Activated CD4-positive, alpha-beta T cell treated with anti-CD3 and anti-CD28 coated beads for 4 hours (primary cell): ENCODE measurements at places on chromosomes 5 and 9.

DNA sequence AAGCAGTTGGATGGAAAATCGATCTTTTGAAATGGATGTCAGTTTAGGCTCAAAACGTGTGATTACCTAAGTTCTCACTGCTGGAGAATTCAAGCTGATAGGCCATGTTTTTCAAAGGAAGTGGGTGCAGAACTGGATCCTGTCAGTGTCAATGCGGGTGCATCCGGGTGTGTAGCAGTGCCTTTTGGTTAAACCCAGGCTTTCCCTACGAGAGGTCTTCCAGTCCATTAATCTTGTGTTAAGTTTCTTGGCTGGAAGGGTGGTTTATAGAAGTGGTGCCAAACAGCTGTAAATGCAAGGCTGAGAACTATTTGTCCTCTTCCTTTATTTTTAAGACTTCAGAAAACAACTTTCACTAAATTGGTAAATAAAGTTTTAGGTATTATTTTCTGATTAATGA is 71.9 kb downstream of the DAPK1 start:
- no peak for DNase-seq

GRCh38 chr5:172957458-172957857 is 1.8 kb upstream of the RPL26L1 start:
- no peak for DNase-seq

- no peak for DNase-seq
Measured at GRCh38 chr9:99593610-99594009, 228.1 kb upstream of the NR4A3 start.

DNA sequence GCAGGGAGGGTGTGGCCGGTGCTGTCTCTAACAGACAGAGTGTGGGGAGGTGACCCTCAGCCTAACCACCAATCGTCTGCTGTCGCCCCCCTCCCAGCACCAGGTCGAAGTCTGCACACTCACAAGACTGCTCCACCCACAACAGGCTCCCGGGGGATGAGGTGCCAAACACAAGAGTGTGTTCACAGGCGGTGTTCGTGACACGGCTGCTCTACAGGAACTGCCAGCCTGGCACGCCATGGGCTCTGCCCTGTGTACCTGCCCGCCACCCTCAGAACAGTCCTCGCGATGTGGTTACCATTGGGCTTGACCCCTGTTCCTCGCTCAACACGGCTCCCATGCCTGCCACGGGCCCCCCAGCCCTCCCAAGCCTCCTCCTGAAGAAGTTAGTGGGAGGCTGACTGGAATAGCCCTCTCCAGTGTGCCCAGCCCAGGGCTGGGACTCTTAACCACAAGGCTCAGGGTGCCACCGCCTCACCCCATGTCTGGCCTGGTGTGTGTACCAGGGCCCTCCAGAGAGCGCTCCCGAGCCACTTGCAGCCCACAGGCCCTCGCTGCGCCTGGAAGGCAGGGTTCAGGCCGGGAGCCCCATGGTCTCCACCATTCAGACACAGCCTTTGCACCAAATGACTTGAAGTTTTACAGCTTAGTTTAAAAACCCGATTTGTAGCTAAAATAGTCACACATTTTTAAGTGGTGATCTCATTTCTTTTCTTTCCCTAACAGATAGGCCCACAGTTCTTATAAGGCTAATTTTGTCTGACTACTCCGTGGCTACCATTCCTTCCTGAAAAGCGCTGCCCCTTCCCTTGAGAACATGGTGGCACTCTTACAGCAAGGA is 102.5 kb downstream of the CAMSAP1 start:
- DNase-seq = no peak

GRCh38 chr9:137658781-137659180 is 40.0 kb downstream of the EHMT1 start:
- DNase-seq = no peak

DNA sequence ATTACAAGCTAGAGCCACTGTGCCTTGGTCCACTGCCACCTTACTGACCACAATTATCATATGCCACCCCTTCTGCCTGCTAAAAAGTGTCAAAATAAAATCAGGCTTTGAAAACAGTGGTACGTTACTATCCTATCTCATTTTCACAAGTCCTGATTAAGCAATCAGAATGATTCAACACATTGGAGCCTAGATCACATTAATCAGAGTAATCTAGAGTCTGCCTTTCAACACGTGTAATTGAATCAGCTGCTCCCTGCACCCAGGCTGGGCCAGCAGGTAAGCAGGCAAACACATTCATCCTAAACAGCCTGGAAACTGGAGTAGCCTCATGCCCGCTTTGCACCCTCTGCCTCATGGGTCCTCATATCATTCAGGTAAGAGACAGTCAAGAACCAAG is 186.2 kb downstream of the DCP2 start:
- no peak for DNase-seq

DNA sequence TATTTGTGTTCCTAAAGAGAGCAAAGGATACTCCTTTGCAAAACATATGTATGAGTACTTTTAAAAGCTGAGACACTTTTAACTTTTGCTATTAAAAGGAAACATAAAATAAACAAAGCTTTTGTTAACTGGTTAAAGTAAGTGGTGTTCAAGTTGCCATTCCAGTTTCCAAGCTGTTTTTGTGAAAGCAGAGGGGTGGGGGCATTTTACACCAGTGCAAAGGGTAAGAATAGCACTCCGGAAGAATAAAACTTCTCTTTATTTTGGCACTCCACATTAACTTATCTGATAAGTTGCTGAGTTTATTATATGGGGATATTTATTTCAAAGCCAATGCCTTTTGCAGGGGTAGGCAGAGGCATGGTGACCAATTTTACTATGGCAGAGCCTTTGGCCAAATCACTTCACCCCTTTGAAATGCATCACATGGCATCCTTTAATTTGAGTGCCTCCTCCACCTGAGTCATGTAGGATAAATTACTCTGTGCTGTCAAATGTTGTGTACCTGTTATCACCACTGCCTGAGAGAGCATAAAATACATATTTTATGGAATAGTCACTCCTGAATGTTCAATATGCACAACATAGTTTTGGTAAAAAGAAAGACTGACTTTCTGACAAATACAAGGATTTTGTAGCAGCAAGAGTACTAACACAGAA is 62.9 kb downstream of the MLLT3 start:
- no peak for DNase-seq

DNA sequence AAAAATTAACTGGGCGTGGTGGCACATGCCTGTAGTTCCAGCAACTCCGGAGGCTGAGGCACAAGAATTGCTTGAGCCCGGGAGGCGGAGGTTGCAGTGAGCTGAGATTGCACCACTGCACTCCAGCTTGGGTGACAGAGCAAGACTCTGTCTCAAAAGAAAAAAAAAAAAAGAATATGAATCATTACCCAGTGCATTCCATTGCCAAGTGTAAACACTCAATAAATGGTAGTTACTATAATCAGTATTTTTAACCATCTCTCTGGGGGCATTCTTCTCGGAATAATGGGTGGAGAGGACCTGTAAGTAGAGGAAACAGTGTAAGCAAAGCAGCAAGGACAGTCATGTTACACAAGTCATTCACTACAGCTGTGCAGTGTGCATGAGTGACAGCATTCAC is 13.8 kb upstream of the RANBP17 start:
- DNase-seq = no peak

DNA sequence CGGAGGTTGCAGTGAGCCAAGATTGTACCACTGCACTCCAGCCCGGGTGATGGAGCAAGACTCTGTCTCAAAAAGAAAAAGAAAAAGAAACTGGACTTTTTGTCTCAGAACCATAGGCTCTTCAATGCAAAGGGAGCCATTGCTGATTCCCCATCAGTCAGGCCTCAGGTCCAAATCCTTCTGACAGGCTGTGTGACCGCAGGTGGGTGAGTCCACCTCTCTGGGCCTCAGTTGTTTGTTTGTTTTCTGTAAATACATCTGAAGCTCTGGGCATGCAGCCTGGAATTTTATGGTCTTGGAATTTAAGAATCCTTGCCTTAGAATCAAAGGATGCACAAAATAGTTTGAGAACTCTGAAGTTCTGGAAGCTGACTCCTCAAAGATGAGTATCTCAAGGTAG is 21.1 kb upstream of the TOR2A start:
- no peak for DNase-seq

DNA sequence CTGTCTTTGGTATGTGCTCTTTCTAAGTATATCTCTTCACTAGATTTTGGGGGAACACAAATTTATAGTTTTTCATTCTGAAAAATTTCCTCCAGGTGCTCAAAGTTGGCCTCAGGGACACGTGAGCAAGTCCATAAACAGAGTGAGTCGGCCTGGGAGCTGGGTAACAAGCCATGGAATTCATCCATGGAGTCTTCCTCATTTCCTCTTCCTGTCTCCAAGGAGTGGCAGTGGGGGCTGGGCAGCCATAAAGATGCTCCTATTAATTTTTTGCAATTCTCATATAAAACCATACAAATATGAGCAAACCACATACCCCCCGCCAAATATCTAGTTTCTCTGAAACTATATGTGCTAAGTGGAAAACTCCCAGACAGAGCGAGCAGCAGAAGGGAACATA is 136.6 kb upstream of the OTULINL start:
- no peak for DNase-seq

- DNase-seq = no peak
Measured at GRCh38 chr5:35815089-35815936, 41.4 kb upstream of the IL7R start.

DNA sequence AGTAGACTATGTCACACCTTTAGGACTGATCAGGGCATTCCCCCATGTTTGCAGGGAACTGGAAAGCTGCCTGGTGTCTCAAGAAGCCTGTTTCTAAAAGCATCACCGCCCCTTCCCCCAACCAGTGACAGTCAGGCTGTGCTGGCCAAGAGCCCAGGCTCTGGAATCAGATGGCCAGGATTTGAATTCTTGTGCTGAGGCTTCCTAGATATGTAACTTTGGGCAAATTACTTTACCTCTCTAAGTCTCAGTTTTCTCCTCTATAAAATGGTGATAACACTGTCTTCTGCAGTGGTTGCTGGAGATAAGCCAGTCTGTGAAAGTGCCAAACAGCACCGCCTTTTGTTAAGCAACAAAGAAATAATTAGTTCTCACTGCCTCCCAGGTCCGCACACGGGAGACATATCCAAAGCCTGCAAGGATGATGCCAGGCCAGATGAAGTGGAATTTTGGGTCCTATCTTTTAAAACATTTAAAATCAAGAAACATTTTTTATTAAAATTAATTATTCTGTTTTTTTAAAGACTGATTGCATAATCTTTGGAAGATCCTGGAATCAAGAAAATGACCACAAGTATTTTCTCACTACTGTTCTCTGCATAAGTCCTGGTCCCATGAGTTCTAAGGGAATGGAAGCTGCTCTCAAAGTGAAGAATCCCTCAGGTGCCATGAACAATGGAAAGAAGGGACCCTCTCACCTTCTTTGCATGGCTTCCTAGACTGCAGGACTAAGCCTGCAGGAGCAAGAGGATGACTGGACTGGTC is 13.9 kb downstream of the SLC31A2 start:
- DNase-seq = no peak

DNA sequence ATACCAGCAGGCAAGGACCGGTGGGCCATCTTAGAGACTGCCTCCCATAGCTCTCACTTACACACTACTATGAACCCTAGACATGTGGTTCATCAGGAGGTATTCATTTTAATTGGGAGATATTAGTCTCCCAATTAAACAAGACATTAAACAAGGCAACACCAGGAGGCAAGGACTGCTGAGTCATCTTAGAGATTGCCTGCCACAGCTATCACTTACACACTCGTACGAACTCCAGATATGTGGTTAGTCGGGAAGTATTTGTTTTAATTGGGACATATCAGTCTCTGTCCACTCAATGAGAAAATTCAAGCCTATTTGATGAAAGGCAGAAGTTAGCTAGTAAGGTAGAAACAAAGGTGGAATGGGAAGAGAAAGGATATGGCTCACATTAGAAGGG is 343.9 kb downstream of the NFIB start:
- no peak for DNase-seq

DNA sequence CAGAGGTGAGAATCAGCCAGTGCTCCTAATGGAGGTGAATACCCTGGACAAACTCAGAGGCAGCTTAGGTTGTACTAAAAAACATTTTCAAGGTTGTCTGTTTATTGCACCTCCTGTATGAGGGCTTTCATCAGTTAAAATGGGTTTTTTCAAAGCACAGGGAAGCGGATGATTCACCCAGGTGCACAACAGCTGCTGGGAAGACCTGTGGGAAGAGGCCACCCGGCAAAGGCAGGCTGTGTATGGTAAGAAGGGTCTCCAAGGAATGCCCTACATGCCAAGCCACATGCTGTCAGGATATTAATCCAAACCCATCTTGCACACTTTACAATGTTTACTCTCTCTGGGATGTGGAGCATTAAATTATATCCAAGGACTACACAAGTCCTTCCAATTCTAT is 14.7 kb downstream of the SIL1 start:
- no peak for DNase-seq

DNA sequence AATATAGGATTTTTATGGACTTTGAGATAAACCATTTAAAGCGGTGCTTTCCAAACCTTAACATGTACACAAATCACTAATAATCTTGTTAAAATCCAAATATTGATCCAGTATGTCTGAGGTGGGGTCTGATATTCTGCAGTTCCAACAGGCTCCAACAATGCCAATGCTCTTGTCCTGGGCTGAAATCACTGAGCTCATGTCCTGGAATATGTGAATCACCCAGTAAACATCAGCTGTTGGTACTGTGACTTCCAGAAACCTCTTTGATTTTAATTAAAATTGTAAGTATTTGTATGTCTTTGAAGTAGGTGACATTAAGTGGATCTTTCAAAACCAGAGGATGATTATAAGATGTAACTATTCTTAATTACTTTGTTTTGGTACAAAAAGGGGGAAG is 52.8 kb upstream of the CAST start:
- DNase-seq = no peak

DNA sequence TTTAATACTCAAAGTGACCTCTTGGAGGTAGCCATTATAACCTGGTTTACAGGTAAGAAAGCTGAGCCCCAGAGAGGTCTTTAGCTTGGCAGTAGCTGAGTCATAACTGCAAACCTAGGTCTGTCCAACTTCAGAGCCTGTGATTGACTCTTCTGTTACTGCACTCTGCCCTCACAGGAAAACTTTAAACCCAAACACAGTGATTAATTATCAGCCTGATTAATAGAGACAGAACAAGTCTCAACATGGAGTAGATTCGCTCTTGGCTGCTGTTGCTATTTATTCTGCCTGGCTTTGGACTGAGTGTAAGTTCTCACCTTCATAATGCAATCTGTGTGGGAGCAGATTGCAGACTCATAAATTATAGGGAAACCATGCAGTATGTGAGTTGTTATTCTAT is 27.4 kb upstream of the TXN start:
- DNase-seq = no peak

DNA sequence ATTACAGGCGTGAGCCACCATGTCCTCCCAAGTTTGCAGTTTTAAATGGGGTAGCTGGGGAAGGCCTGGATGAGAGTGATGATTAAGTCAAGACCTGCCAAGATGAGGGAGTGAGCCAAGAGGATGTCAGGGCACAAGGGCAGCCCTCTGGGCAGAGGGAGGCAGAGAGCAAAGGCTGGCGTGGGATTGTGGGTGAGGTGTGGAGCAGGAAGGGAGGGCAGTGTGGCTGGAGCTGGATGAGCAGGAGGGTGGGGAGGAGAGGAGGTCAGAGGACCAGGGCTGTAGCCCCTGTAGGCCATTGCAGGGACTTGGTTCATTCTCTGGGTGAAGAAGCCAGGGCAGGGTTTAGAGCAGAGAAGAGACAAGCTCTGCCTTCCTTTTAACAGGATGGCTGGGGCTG is 53.7 kb upstream of the CTNNA1 start:
- DNase-seq = no peak

- DNase-seq = no peak
Measured at GRCh38 chr5:165143741-165144140, 1638.3 kb downstream of the MAT2B start.
